ENCODE measurements at places on chromosomes 3 and 15. TPM values are rescaled to one million over a fixed set of nuclear protein-coding genes. Genes with fewer than 3 reads are reported as not detected.

GRCh38 chr3:172658344-172659245 is 52.3 kb downstream of the NCEH1 start:
- no peaks in the 10 kb centered on the region for H3K36me3 ChIP-seq
- no peak overlapping the region for H3K4me3 ChIP-seq
- H3K27ac ChIP-seq: no peak overlapping the region
- DNase-seq: no peak
- H3K4me1 ChIP-seq: no peaks in the 10 kb centered on the region
- no peaks in the 10 kb centered on the region for H3K27me3 ChIP-seq

DNA sequence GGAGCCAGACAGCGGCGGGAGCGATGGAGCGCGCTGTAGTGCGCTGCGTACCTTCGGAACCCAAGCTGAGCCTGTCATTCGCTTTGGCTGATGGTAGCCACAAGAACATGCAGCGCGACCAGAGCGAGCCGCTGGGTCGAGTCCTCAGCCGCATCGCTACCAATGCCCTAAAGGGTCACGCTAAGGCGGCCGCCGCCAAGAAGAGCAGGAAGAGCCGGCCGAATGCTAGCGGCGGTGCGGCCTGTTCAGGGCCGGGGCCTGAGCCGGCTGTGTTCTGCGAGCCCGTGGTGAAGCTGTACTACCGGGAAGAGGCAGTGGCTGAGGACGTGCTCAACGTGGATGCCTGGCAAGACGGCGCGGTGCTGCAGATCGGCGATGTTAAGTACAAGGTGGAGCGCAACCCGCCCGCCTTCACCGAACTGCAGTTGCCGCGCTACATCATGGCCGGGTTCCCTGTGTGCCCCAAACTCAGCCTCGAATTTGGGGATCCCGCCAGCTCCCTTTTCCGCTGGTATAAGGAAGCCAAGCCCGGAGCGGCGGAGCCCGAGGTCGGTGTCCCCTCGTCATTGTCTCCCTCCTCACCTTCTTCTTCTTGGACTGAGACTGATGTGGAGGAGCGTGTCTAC is 498 bp downstream of the PDE12 start:
- H3K27ac ChIP-seq: peak overlapping the region; percentile 73
- no peaks in the 10 kb centered on the region for H3K27me3 ChIP-seq
- peak; percentile 65 for DNase-seq
- H3K4me3 ChIP-seq: peak overlapping the region; percentile 87

- no peak overlapping the region for H3K4me3 ChIP-seq
- H3K27ac ChIP-seq: no peak overlapping the region
- no peaks in the 10 kb centered on the region for H3K4me1 ChIP-seq
These were observed 656.0 kb upstream of the GRM7 start for GRCh38 chr3:6204891-6205290.

GRCh38 chr3:88703501-88704059 is 403.8 kb upstream of the EPHA3 start:
- no peaks in the 10 kb centered on the region for H3K27me3 ChIP-seq
- no peak overlapping the region for H3K27ac ChIP-seq
- H3K4me1 ChIP-seq: no peaks in the 10 kb centered on the region
- no peaks in the 10 kb centered on the region for H3K36me3 ChIP-seq

DNA sequence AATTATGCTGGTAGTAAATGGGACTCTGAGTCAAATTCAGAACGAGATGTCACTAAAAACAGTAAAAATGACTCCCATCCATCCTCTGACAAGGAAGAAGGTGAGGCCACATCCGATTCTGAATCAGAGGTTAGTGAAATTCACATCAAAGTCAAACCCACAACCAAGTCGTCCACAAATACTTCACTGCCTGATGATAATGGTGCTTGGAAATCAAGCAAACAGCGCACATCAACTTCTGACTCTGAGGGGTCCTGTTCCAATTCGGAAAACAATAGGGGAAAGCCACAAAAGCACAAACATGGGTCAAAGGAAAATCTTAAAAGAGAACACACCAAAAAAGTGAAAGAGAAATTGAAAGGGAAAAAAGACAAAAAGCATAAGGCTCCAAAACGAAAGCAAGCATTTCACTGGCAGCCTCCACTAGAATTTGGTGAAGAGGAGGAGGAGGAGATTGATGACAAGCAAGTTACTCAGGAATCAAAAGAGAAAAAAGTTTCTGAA is 15.1 kb upstream of the ZBTB47 start:
- H3K4me3 ChIP-seq: no peak overlapping the region
- H3K36me3 ChIP-seq: peaks cover 83% of the 10 kb centered on the region
- H3K4me1 ChIP-seq: no peaks in the 10 kb centered on the region

DNA sequence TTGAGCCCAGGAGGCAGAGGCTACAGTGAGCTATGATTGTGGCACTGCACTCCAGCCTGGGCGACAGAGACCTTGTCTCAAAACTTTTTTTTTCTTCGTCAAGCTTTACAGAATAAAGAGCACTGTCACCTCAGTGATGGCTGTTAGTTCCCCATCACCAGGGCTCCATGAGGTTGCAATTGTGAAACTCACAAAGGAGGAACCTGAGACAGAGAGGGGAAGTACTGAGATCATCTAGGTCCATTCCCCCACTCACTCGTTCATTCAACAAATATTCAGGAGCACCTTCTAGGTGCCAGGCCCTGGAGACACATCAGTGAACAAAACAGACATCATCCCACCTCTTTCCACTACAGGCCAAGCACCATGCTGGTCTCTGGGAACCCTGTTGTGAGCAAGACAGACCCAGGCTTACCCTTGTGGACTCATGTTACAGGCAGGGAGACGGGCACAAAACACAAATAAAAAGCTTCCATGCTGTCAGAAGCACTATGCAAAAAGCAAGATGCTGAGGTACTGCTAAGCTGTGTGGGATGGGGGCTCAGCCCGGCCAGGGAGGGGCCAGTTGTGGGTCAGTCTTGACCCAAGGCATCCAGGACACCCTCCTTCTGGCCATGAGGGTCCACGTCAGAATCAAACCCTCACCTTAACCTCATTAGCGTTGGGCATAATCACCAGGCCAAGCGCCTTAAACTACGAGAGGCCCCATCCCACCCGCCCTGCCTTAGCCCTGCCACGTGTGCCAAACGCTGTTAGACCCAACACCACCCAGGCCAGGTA is 2.1 kb upstream of the RHO start:
- no peaks in the 10 kb centered on the region for H3K36me3 ChIP-seq
- H3K4me3 ChIP-seq: no peak overlapping the region
- H3K27me3 ChIP-seq: no peaks in the 10 kb centered on the region
- peak; percentile 86 for DNase-seq
- peaks cover 7% of the 10 kb centered on the region for H3K4me1 ChIP-seq
- no peak overlapping the region for H3K27ac ChIP-seq

GRCh38 chr15:43330780-43331087 is 361 bp upstream of the LCMT2 start:
- no peaks in the 10 kb centered on the region for H3K27me3 ChIP-seq
- no peak for DNase-seq
- peaks cover 42% of the 10 kb centered on the region for H3K4me1 ChIP-seq
- H3K27ac ChIP-seq: no peak overlapping the region
- H3K4me3 ChIP-seq: peak overlapping the region; percentile 90

DNA sequence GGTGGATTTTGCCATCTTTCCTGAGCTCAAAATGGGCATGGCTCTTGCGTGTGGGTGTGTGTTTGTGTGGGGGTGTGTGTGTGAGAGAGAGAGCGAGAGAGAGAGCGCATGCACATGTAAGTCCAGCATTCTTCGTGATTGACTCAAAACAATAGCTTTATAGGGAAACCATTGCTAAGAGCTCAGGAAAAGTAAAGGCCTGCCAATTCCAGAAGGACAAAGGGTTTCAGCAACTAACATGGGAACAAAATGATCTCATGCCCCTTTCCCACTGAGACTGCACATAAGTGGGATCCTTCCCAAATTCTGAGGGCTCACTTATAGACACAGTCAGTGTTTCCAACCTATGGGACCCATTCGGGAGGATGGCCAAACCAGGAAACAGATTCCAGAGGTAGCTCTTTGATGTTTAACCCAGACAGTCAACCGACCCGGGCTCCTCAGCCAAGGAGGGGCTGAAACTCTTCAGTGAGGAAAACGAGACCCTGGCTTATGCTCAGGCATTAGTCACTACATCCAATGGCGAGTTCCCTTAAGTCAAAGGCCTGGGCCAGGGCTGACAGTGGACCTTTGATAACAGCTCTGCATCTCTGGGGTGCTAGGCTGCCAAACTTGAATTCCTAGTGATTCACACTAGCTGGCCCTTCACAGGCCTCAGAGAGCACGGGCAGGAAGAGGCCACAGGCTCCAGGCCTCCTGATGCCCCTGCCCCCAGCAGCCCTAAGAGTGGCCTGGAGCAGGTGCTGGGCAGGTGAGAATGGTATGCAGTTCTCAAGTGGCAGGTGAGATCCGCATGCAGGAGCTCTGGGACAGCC is 305.0 kb upstream of the C2CD4B start:
- H3K36me3 ChIP-seq: no peaks in the 10 kb centered on the region
- H3K4me3 ChIP-seq: no peak overlapping the region
- H3K27me3 ChIP-seq: no peaks in the 10 kb centered on the region
- no peaks in the 10 kb centered on the region for H3K4me1 ChIP-seq
- H3K27ac ChIP-seq: no peak overlapping the region

- no peak for DNase-seq
- H3K27ac ChIP-seq: no peak overlapping the region
- H3K36me3 ChIP-seq: no peaks in the 10 kb centered on the region
- H3K4me3 ChIP-seq: no peak overlapping the region
These were observed 160.4 kb upstream of the CGNL1 start for GRCh38 chr15:57215881-57216280.

DNA sequence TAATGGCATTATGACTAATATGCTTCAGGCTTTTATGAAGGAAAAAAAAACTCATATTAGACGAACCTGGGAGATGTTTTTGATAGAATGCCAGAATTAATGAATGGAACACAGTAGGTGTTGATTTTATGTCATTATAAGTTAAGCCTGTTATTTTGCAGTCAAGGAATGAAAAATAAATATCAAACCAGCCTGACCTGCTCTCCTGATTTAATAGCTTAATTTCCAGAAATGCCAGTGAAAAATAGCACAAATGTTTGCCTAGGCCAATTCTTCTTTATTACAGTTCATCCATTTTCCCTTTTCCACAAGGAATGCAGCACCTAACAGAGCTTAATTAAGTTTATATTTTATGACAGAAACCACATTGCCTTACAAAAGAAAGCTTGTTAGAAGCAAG is 292.0 kb downstream of the TBL1XR1 start:
- H3K4me3 ChIP-seq: no peak overlapping the region
- no peak for DNase-seq
- H3K27ac ChIP-seq: no peak overlapping the region
- no peaks in the 10 kb centered on the region for H3K27me3 ChIP-seq
- H3K36me3 ChIP-seq: no peaks in the 10 kb centered on the region

- no peak for DNase-seq
- no peaks in the 10 kb centered on the region for H3K36me3 ChIP-seq
- no peak overlapping the region for H3K27ac ChIP-seq
- no peaks in the 10 kb centered on the region for H3K27me3 ChIP-seq
- H3K4me3 ChIP-seq: no peak overlapping the region
- H3K4me1 ChIP-seq: no peaks in the 10 kb centered on the region
These were observed 36.7 kb upstream of the ATP10A start for GRCh38 chr15:25899870-25900269.

DNA sequence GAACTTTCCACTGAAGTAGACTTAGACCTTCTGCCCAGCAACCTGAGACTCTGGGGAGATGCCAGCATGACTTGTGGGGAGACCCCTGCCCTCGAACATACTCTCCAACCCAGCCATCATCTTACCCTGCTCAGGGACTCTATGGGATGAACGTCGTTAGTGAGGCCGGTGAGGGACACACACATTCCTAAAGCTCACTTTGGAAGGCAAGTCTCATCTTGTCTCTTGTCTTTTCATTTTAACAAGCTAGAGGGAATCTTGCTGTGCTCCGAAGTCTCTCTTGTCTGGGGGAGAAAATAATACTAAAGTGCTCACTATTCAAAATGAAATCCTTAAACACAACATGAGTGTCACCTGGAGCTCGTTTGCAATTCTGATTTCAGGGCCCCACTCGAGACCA is 239.5 kb upstream of the HES1 start:
- no peak for DNase-seq
- no peak overlapping the region for H3K4me3 ChIP-seq
- H3K4me1 ChIP-seq: no peaks in the 10 kb centered on the region
- 0 out of 2 replicates have a peak, but pooled peaks cover 3% of the 10 kb centered on the region for H3K27me3 ChIP-seq
- H3K27ac ChIP-seq: no peak overlapping the region
- H3K36me3 ChIP-seq: no peaks in the 10 kb centered on the region

DNA sequence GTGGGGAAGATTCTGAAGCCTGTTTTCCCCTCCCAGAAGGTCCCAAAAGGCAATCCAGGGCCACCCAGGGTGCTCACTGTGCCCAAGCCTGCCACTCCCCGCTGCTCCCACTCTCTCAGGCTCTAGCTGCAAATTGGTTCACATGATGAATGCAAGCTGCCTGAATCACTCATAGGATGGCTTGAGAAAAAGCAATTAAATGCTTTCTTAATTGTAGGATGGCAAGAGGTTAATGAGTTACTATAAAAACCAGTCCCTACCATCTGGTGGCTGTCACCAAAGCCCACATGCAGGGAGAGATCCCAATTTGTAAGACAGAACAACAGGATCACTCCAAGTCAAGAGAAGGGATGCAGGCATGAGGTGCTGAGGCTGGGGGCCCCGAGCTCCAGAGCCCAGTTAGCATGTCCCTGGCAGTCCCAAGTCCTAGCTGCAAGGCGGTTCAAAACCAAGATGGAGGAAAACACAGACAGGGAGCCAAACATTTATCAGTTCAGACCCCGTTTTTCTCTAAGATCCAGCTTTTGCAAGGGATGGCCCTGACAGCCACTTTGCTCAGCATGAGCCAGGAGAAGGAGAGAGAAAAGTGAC is 207.1 kb downstream of the UACA start:
- no peak overlapping the region for H3K27ac ChIP-seq
- no peak for DNase-seq
- H3K36me3 ChIP-seq: no peaks in the 10 kb centered on the region
- H3K4me1 ChIP-seq: no peaks in the 10 kb centered on the region
- H3K27me3 ChIP-seq: no peaks in the 10 kb centered on the region

GRCh38 chr3:186821429-186822387 is 15.4 kb upstream of the RFC4 start:
- H3K27ac ChIP-seq: no peak overlapping the region
- peaks cover 19% of the 10 kb centered on the region for H3K4me1 ChIP-seq
- H3K27me3 ChIP-seq: 0 out of 2 replicates have a peak, but pooled peaks cover 3% of the 10 kb centered on the region
- no peak overlapping the region for H3K4me3 ChIP-seq
- DNase-seq: peak; percentile 91

- H3K4me3 ChIP-seq: peak overlapping the region; percentile 51
- no peaks in the 10 kb centered on the region for H3K27me3 ChIP-seq
- DNase-seq: no peak
These were observed 17.5 kb upstream of the CORO2B start for GRCh38 chr15:68561171-68561900.

- no peak overlapping the region for H3K27ac ChIP-seq
- H3K36me3 ChIP-seq: no peaks in the 10 kb centered on the region
- H3K4me3 ChIP-seq: no peak overlapping the region
- H3K27me3 ChIP-seq: no peaks in the 10 kb centered on the region
These were observed 65.1 kb upstream of the CBLB start for GRCh38 chr3:105933871-105934270.

The CACNA2D3 gene
- total RNA-seq: 0.11 TPM

The TIGIT gene
- total RNA-seq: 3.3 TPM

The CYP1A2 gene
- not detected for total RNA-seq

The ISLR2 gene
- not detected for total RNA-seq

All from Karpas-422 (cell line).